ENCODE measurements at places on chromosomes 16 and 17. TPM values are rescaled to one million over a fixed set of nuclear protein-coding genes. Genes with fewer than 3 reads are reported as not detected.

The KRT39 gene
- total RNA-seq, result not detected

The SIAH1 gene
- total RNA-seq, result 18.0 TPM

The LPO gene
- total RNA-seq, result not detected

The RHBDL1 gene
- 1.2 TPM for total RNA-seq

The GRAPL gene
- total RNA-seq, result 1.0 TPM

DNA sequence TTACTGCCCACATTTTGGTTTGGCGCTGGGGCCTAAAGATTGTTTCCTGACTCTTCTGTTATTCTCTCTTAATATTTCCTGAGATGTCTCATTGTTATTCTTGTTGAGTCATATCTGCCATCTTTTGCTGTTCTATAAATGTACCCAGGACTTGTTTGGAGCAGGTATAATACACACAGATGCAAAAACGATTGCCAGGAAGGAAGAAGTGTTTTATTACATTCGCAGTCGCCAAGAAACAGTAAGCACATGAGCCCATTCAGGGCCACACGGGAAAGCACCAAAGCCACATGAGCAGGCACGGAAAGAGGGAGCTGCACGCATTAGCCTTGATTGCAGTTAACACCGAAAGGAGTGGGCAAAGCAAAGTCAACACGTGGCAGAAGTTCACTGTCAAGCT lies 70.2 kb downstream of the ARHGAP44 start:
- no peak for DNase-seq

DNA sequence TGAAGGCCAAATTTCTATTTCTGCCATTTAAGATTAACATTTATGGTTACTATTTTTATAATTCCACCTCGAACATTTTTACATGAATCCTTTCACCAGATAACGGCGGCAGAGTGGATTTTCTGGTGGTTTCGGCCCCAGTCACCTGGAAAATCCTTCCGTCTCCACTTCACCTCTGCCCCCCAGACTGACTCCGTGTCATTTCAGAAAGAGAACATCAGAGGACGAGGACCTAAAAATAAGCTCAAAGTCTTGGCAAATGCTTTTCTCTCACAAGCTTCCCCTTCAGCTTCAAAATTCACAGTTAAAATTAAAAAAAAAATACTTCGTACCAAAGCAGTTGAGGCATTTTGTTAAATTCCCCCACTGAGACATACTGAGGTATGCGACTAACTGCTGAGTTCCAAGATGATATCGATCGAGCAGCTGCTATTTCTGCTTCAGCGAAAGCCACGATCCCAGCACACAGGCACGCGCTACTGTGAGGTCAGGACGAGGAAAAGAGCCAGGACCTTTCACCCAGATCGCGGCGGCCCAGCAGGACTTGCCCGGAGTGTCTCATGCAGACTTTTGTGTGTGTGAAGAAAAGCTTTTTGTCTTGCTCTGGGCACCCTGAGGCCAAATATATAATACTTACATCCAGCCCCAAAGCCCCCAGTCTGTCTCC lies 36.8 kb downstream of the ASPA start:
- DNase-seq, result peak; percentile 85

DNA sequence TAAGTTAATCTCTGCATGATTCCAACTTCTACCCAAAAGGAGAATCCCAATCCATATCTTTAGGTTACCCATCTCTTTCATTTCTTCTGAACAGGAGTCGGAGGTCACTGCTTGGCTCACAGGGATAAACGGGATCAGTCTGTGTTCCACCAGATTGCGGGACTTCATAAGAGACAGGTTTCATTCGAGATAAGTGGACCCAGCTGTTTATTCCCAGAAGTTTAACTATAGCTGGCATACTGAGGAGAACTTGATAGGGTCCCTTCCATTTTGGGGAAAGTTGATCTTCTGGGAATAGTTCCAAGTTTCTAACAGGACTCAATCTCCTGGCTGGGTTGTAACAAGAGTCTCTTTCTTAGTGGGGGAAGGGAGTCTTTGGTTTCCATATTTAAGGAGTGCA lies 45.4 kb upstream of the ARL4D start:
- no peak for DNase-seq

- no peak for DNase-seq
Measured at GRCh38 chr16:71846431-71846830, 655 bp downstream of the ATXN1L start.

GRCh38 chr17:36144014-36144413 lies 32.4 kb downstream of the TBC1D3B start:
- no peak for DNase-seq

DNA sequence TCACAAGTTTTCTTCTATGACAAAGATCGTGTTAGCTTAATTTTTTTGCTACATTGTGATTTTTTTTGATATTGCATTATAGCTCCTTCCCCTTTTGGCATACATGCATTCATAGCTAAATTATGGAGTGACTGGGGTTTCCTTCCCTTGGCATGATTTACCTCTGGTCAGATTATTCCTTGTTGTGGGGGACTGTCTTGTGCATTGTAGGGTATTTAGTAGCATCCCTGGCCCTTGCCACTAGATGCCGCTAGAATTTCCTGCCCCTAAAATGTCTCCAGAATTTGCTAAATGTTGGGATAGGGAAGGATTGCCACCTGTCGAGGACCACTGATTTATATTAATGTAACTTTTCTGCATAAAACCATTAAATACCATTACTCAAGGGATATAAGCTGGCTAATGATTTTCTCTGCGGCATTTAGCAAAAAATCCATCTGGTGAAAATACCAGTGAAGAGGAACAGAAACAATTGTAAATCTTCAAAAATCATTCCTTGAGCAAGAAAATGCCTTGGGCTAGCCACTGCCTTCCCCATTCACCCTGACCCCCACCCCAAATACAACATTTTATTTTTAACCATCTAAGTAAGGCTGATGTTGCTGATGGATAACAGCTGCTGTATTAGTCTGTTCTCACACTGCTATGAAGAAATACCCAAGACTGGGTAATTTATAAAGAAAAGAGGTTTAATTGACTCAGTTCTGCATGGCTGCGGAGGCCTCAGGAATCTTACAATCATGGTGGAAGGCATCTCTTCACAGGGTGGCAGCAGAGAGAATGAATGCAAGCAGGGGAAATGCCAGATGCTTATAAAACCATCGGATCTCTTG lies 195.2 kb downstream of the MAP2K6 start:
- no peak for DNase-seq

- no peak for DNase-seq
Measured at GRCh38 chr16:72427051-72427782, 255.3 kb upstream of the PMFBP1 start.

GRCh38 chr17:80790981-80791742 lies 200.5 kb upstream of the CHMP6 start:
- no peak for DNase-seq

DNA sequence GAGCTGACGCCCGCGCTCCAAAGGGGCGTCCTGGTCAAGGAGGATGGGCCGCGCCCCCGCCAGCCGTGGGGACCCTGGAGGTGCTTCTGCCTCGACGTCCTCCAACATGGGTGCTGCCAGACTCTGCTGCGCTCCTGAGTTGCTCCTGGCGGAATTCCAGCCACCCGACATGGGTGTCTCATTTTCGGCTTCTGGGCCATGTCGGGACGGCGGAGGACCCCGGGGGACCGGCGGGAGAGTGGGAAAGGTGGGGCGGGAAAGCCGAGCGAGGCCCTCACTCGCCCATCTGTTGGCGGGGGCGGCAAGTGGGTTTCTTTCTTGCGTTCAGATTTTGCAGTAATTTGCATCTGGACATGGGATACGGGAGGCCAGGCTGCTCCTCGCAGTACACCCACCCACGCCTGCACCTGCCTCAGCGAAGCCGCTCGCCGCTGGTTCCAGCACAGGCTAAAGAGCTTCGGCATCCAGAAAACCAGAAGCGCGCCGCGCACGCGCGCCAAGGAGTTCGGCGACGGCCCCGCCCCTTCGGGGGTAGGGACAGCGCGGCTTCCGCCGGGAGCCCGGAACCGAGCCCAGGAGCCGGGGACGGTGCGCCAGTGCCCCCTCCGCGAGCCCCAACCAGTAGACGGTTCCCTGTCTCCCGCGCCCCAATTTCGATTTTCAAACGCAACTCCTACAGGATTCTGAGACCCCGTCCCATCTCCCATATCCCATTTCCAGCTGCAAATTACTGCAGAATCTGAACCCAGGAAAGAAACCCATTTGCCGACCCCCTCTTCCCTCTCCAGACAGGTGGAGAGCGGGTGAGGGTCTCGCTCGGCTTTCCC lies at the start of gene ARMC7:
TSS of gene ARMC7 (plus strand) at position 563 of the 827 bp plus-strand sequence. CDS start 320 bp downstream, outside the sequence.
- DNase-seq, result peak; percentile 88

GRCh38 chr17:71801301-71801700 lies 319.5 kb upstream of the SOX9 start:
- no peak for DNase-seq

DNA sequence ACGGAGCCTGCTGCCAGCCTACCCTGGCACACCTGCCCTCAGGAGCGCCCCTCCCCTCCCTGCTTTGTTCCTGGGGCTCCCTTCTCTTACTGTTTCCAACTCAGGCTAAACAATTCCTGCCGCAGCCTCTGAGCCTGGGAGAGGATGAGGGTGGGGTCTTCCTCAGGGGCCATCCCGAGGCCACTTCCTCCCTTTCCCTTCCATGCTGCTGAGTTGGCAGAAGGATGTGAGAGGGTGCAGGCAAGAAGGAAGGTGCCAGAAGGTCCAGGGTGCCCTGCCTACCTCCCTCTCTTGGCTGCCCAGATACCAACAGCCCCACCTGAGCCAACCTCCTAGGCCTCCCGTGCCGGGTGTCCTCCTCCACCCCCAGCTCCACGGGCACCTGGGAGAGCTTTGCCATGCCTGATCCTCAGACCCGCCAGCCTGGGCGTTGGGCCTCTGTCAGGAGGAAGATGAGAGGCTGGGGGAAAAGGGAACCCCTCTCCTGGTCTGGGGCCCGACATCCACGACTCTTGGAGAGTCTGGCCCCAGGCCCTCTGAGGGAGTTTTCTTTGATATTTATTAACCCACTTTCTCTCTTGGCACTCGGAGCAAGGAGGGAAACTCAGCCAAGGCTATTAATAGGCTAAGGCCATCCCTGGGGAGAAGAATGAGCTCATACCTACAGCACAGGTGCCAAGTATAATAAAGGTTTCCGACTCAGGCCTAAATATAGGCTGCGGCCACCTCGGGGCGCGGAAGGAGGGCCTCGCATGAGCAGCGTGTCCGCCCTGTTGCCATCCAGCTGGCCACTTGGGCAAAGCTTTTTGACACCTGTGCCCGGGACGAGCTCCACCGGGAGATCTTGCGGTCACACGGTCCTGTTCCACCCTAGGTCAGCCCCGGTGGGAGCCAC lies 232.0 kb downstream of the ENGASE start:
- DNase-seq, result peak; percentile 33

DNA sequence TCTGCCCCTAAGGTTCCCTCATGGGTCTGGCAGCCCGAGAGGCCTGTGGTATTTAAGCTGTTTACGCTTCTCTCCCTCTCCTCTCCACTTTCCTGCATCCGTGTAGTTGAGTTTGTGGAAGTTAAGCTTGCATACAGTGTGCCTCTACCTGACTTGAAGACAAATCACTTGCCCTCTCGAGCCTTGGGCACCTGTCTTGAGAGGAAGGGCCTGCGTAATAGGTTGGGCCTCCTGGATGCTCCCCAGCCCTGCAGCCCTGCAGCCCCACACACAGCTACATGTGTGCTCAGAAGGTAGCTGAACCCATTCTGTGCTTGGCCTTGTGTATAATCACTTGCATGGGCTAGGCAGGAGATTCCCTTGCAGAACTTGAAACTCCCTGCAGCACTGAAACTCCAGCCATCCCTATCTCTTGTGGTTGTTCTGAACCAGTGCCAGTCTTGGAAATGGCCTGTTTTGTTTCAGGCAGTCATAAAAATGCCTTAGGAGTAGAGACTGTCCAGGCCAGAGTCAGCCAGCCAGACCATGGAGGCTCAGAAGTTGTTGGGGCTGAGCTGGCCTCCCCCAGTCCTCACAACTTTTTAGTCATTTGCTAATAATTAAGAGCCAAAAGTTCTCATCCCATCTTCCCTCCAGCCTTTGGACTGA lies 134.6 kb downstream of the CLEC16A start:
- DNase-seq, result no peak

GRCh38 chr16:50046853-50047252 lies 18.9 kb upstream of the HEATR3 start:
- DNase-seq, result no peak

DNA sequence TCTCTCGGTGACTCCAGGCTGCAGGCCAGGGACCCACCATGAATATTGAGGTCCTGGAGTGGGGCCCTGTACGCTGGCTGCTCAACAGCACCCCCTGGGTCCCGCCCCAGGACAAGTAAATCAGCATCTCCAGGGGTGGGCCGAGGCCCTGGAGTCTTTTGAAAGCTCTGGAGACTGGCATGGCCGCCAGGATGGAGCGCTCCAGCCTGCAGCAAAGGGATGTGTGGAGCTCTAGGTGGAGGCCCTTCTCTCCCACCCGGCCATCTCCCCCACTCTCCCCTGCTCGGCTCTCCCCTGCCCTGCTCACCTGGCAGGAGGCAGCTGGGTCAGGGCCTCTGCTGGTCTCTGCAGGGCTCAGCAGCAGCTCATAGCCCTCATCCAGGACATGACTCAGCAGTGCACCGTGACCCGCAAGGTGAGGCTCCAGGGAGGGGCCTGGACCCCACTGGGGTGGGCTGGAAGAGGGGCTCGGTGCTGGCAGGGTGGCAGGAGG lies 16.6 kb downstream of the SGSH start:
- DNase-seq, result no peak

- DNase-seq, result no peak
Measured at GRCh38 chr17:63295839-63296590, 150.1 kb downstream of the CYB561 start.

- peak; percentile 44 for DNase-seq
Measured at GRCh38 chr17:67784364-67785121, 40.8 kb upstream of the BPTF start.

GRCh38 chr17:47634870-47635269 lies 14.8 kb upstream of the KPNB1 start:
- no peak for DNase-seq

- no peak for DNase-seq
Measured at GRCh38 chr17:13544765-13545164, 57.0 kb downstream of the HS3ST3A1 start.

DNA sequence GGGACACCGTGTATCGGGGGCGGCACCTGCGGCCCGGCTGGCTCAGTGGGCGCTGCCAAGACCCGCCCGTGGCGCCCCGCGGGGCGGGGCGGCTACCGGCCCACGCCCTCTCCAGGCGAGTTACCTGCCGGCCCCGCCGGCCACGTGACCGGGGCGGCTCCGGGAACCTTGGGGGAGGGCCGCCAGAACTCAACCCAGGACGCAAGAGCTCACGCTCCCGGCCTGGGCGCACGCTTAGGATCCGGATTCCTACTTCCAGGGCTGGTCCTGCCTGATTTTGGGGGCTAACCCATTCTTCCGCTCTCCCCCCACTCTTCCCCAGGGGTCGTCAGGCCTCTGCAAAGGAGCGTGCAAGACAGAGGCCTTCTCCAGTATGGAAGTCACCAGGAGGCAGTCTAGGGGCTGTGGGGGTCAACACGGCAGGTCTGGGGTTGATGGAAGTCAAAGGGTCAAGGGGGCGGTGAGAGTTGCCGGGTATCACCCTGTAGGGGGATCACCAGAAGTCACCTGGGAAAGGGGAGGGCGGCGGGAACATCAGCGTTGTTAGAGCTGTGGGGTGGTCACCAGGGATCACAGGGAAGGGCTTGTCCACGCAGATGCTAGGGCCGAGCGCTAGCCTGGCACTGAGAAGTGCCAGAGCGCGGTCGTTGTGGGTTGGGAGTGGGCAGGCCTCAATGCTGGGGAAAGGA lies 354 bp upstream of the ESRP2 start:
- peak; percentile 42 for DNase-seq
